ENCODE measurements at places on chromosomes 11 and 22. TPM values are rescaled to one million over a fixed set of nuclear protein-coding genes. Genes with fewer than 3 reads are reported as not detected.

CSNK2A3 gene
- 1.4 TPM for polyA plus RNA-seq

CHRM1 gene
- polyA plus RNA-seq: not detected

SOX10 gene
- 4.2 TPM for polyA plus RNA-seq

CNIH2 gene
- 3.2 TPM for polyA plus RNA-seq

TIGD3 gene
- 0.22 TPM for polyA plus RNA-seq

C11orf24 gene
- polyA plus RNA-seq: 23.3 TPM

KRTAP5-2 gene
- not detected for polyA plus RNA-seq

VSIG10L2 gene
- not detected for polyA plus RNA-seq

NFRKB gene
- polyA plus RNA-seq: 24.1 TPM

PGA5 gene
- 1.1 TPM for polyA plus RNA-seq

ARSA gene
- polyA plus RNA-seq: 18.1 TPM

HEPHL1 gene
- not detected for polyA plus RNA-seq

DERL3 gene
- 1.2 TPM for polyA plus RNA-seq

ANGPTL5 gene
- not detected for polyA plus RNA-seq

DRD4 gene
- 1.2 TPM for polyA plus RNA-seq

CDC45 gene
- 7.4 TPM for polyA plus RNA-seq

ADAMTS8 gene
- polyA plus RNA-seq: 9.5 TPM

BRD1 gene
- 31.0 TPM for polyA plus RNA-seq

VPREB1 gene
- polyA plus RNA-seq: 0.26 TPM

CNGA4 gene
- 0.27 TPM for polyA plus RNA-seq
